ENCODE measurements at places on chromosomes 2 and 18.

DNA sequence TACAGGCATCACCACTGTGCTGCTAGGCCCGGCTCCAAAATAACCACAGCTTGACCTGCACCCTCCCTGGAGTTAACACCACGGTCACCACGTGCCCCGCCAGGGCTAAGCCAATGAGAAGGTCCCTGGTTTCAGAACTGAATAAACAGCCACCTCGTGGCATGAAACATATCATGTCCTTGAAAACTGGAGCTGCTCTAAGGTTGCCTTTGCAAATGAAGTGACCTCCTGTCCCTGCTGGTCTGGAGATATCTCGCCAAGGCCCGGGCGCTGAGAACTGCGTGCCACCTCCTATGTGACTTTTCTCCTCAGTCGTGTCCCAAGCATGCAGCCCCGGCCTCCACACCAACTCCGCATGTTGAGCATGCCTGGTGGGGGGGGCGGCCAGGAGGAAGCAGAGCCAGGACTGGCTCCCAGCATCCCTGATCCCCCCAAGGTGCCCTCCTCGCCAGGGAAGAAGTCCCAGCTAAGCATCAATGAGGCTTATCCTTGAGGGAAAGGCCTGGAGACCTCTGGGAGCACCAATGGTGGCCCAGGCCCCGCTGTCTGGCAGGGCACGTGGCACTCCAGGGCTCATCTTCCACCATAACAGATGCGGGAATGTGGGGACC is 16.3 kb upstream of the KCNG2 start:
- DNase-seq: no peak

DNA sequence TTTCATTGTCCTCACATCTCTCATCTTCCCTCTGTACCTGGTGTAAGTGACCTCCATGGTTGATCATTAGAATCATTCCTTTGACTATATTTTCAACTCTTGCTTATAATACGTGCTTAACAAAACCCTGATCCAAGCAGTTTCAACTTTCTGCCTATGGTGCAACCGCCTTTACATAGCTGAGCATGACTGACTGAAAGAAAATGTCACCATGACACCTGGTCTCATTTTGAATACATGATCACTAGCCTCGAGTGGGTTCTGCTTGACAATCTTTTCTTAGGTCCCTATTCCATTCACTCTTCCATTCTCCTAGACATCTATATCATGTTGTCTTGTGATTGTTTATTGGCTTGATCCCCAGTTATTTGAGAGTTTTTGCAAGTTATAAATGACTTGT is 78.9 kb upstream of the STAM2 start:
- no peak for DNase-seq

DNA sequence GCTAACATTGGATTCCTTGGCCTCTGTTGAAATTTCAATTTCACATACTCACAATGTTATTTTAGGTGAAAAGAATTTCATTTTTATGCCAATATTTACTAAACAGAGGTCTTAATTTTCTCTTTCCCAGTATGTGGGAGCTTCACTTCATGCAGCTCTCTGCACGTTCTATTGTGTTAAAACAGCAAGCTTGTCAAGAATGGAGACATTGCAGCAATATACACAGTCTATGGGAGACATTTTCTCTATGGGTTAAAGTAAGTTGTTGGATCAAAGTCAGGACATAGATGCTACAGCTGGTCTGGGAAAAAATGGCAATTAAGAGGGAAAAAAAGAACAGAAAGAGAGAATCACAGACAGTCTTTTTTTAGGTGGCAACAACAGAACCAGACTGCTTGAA is 70.4 kb upstream of the ARHGAP15 start:
- DNase-seq: no peak

DNA sequence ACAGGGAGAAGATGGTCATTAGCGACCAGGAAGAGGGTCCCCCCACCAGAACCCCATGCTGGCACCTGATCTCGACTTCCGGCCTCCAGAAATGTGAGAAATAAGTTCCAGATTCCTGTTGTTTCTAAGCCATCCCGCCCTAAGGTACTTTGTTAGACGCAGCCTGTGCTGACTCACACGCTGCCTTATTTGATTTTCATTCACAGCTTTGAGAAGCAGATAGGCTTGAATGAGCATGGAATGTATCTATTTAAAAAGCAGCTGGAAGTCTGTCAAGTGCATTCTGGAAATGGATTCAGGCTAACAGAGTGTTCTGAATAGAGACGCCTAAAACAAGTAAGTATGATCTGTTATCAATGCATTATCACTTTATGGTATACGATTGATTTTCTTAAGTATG is 8.3 kb upstream of the IL1R2 start:
- no peak for DNase-seq

- no peak for DNase-seq
These were observed 154.3 kb downstream of the TTC32 start for GRCh38 chr2:19747310-19748072.

DNA sequence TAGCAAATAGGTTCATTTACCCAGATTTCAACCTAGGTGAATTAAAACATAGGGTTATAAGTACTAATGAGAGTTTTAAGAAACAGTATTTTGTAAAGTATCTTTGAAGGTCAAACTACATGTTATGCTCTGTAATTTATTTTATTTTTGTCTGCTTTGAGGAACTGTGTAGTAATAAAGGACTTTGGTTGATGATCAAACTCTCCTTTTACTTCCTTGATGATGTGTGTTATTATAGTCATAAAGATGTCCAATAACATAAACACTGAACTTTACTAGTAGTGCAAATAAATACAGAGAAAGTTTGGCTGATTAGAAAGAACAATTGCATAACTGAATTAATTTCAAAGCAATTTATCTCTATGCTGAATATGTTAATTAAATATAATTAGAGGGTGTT is 6.3 kb downstream of the GULP1 start:
- DNase-seq: no peak

DNA sequence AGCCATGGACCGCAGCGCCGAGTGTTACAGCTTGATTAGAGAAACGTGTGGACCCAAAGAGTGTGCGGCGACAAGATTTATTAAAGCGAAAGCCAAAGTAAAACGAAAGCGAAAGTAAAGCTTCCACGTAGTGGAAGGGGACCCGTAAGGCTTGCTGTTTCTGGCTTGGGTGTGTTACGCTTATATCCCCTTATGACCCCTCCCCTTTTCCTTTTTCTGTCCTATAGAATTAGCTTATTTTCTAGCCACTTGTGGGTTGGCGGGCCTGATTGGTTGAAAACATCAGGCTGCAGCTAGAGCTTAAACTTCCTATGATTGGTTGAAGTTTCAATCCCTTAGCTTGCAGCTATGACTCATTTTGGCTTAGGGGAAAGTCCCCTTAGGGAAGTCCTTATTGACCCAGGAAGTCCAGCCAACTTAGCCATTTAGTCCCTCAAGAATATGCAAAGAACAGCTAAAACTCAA is 969.7 kb downstream of the DCDC2C start:
- peak; percentile 74 for DNase-seq

All from urothelium cell line (cell line).